Skin of body (tissue), 3 donors: ENCODE measurements at places on chromosomes 6 and 20. TPM values are rescaled to one million over a fixed set of nuclear protein-coding genes. Genes with fewer than 3 reads are reported as not detected.

DNA sequence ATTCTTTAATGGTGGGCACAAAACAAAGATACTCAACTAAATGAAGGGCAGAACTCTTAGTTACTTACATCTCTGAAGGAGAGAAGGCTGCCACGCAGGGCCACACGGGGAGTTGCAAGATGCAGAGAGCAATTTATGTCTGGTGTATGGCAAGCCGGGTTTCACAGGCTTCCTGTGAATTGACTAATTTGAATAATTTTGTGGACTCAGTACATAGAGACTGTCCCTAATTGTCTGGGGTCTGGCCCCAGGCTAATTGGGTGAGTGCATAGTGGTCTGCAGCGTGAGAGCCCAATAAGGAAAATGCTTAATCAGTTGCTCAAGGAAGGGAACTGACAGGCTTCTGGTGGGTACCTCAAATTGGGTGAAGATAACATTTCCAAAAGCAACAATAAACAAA, 205.7 kb downstream of the OTOR start:
- no peak for DNase-seq

DNA sequence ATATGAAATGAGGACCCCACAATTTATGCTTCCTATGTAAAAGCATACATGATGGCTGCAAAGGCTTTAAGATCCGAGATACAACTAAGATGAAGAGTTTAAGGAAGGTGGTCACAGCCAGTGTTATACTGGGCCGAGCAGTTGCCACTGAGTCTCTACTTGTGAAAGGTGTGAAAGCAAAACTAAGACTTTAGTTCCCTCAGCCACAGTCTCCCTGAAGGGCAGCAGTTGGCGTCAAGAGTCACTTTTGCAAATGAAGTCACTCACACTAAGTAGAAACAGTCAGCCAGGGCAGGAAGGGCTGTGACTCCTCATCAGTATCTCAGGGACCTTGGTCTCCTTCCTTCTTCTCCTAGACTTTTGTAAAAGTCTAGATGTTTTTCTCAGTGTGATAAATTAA, 191.6 kb upstream of the MCHR2 start:
- no peak for DNase-seq

DNA sequence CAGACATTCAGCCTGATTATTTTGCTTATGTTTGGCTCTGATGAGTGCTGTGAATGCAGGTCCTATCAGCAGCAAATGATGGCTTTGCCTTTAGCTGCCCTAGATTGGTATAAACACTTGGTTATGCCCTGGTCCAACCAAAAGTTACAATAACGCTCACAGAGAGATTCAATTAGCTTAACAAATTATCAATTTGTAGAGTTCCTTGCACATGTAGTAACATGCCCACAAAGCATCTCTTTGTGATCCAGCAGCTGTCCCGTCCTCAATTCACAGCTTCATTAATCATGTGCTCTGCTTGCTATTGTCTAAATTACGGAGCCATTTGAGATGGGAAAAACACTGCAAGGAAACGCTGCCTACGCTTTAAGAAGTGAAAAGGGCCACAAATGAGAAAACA, 457.9 kb downstream of the HDGFL1 start:
- no peak for DNase-seq

CST8 gene
- total RNA-seq: not detected

GRCh38 chr6:148464319-148465010, 121.8 kb downstream of the SASH1 start:
- peak; percentile 85 for DNase-seq

DNA sequence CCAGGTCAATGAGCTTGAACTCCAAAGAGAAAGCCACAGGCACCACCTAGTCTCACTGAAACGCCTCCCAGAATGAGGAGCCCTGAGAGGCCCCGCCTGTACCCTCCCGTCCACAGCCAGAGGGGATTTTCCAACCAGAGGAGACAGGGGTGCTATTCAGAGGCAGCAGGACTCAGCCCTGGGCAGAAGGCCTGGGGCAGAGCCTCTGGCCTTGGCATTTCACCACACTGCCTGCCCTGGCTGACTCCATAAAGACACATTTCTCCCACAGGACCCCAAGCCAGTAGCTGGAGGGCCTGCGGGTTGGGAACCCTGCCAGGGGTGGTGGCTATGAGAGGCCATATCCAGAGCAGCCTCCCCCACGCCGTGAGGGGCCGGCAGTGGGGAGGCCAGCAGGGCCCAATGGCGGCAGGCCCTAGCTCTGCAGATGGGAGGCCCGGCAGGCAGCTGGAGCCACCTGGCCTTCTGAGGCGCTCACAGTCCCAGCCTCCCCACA, 159.3 kb downstream of the PREX1 start:
- DNase-seq: peak; percentile 6

NOTCH4 gene
- total RNA-seq: 8.1 TPM

LAMP5 gene
- 1.9 TPM for total RNA-seq

DNA sequence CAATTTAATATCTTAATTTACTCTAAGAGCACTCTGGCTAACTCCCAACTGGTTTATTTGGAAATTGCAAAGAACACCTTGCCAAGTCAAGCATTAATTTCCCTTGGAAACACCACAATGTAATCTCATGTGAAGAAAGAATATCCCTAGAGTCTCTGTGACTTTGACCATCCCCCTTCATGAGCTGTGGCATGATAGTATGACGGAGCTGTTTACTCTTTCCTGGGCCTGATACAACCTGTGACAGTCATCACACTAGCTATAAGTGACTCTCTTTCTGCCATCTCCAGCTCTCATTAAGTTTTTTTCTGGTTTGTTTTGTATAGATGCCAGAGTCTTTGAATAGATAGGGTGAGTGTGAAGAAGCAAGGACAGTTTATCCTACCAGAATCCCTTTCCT, 470.3 kb upstream of the JARID2 start:
- no peak for DNase-seq

- DNase-seq: no peak
Measured at GRCh38 chr6:35013701-35014100, 124.6 kb downstream of the ANKS1A start.

- peak; percentile 71 for DNase-seq
Measured at GRCh38 chr6:56282391-56282790, 35.0 kb upstream of the COL21A1 start.

GRCh38 chr6:108902382-108902792, 54.2 kb downstream of the ARMC2 start:
- DNase-seq: no peak

PEDS1 gene
- 7.1 TPM for total RNA-seq

KHDC1 gene
- 1.2 TPM for total RNA-seq

GRCh38 chr6:48325701-48326100, 214.7 kb upstream of the PTCHD4 start:
- no peak for DNase-seq

GRCh38 chr6:2909718-2910117, 6.6 kb upstream of the SERPINB9 start:
- no peak for DNase-seq

- DNase-seq: no peak
Measured at GRCh38 chr6:44470115-44470464, 82.6 kb downstream of the CDC5L start.

PLCB4 gene
- total RNA-seq: 6.8 TPM

DNA sequence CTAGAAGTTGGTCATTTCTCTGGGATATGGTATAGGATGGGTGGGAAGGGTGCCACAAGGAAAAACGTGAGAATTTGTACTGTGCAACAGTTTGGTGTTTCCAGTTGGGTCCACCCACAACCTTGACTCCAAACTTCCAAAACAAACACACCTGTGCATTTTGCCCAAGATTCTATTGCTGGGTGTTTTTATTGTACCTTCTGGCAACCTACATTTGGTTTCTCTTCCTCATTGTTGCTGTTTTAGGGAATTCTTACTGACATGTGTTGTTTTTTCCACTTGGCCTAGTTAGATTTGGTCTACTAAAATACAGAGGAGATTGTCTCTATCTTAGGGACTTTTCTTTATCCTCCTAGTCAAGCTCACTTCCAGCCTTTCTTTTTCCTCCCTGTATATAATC, 16.7 kb downstream of the TULP4 start:
- DNase-seq: no peak

DNA sequence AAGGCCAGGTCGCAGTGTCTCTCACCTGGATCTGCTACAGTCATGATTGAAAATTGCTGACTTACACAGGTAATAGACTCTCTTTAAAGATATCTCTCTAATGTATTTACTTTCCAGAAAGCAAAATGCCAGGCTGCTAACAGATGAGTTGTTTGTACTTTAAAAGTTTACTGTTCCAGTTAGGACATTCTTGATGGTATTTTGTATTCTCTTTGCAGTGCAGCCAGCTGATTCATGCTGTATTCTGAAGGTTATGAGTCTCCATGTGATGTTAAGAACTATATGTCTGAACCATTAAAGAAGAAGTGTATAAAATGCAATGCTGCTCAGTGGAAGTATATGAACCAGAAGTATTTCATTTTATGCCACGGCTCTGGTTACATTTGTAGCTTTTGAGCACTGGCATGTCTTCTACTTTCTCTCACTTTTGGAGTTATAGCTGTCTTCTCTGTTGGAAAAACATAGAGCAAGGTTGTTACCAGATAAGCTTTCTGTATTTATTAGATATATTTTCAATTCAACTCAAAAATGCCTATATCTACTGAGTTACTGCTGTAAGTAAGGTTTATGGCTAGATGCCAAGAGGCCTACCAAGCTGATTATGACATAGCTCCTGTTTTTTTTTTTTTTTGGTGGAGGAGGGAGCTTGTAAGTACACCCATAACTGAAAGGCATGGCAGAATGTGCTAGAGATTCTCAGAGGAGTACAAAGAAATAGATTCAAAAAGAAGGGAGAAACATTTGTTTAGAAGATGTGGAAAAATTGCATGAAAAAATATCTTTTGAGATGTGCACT, 130.5 kb upstream of the MAN1A1 start:
- DNase-seq: no peak

DNA sequence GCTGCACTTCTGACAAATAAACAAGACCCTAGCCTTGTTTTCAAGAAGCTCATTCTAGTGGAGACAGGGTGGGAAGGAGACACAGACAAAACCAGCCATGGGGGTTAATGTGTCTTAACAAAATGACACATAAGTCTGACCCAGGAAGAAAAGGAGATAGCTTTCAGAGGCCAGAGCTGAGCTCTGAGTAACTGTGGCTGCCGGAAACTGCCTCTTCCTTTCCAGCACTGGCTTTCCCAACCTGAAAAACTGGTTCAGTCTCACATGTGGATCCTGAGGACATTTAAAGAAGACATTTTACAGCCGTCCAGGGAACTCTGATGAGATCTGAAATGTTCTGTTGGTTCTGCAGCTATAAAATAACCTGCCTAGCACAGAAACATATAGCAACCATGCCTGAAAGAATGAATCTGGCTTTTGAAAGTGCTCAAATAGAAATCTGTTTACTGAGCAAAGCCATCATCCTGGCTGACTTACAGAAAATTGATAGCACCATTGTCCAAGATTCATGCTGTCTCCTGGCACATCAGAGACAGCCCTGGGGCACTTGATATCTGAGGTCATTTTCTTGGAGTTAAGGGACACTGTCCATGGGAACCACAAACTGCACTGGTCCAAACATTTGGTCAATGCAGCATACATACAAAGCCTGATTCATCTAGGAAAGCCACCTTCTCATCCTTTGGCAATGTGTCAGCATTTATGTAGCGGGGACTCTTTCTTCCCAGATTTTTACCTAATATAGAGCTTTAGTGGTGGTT, 83.2 kb upstream of the PAX1 start:
- no peak for DNase-seq

GRCh38 chr6:29981211-29981812, 39.0 kb downstream of the HLA-A start:
- DNase-seq: no peak
